Activated B cell treated with CpG ODN at 0.5 μM for 24 hours (primary cell): ENCODE measurements at places on chromosomes 16 and 17. TPM values are rescaled to one million over a fixed set of nuclear protein-coding genes. Genes with fewer than 3 reads are reported as not detected.
A peak's percentile ranks its signal among the peaks of the same experiment; 100 is the strongest.

GRCh38 chr16:84088695-84089395 lies 27.9 kb downstream of the MBTPS1 start:
- H3K4me3 ChIP-seq = no peak overlapping the region
- H3K27ac ChIP-seq = peak overlapping the region; percentile 57
- H3K27me3 ChIP-seq = no peaks in the 10 kb centered on the region
- peaks cover 45% of the 10 kb centered on the region for H3K4me1 ChIP-seq

Gene TP53TG3C
- not detected in 2 replicates for total RNA-seq

GRCh38 chr16:20969386-20969785 lies 68.8 kb downstream of the LYRM1 start:
- no peak for DNase-seq
- H3K4me1 ChIP-seq = no peaks in the 10 kb centered on the region
- no peaks in the 10 kb centered on the region for H3K27me3 ChIP-seq
- no peaks in the 10 kb centered on the region for H3K36me3 ChIP-seq
- no peak overlapping the region for H3K4me3 ChIP-seq

Gene SPECC1
- 7.5 and 11.5 TPM in 2 replicates for total RNA-seq

Gene TP53TG3D
- not detected in 2 replicates for total RNA-seq

DNA sequence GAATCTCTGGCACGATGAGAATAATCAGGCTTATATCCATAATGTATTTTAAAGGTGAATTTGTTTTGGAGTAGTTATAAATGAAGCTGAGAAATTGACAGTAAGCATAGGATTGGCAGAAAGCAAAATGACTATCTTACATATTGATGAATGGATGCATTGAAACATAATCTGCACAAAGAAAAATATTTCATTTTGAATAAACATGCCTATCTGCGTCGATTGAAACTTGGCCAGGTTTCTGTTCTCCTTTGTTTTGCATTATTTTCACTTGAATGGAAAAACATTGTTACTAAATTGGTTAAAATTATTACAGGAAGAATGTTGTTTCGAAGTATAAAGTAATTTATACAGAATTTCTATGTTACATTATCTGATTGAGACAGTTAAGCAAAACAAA lies 128.2 kb downstream of the USP22 start:
- no peak overlapping the region for H3K27ac ChIP-seq
- H3K4me1 ChIP-seq = peaks cover 11% of the 10 kb centered on the region
- peaks cover 3% of the 10 kb centered on the region for H3K27me3 ChIP-seq
- no peak for DNase-seq
- H3K4me3 ChIP-seq = no peak overlapping the region
- H3K36me3 ChIP-seq = no peaks in the 10 kb centered on the region

Gene KAT7
- 95.0 and 95.8 TPM in 2 replicates for total RNA-seq

DNA sequence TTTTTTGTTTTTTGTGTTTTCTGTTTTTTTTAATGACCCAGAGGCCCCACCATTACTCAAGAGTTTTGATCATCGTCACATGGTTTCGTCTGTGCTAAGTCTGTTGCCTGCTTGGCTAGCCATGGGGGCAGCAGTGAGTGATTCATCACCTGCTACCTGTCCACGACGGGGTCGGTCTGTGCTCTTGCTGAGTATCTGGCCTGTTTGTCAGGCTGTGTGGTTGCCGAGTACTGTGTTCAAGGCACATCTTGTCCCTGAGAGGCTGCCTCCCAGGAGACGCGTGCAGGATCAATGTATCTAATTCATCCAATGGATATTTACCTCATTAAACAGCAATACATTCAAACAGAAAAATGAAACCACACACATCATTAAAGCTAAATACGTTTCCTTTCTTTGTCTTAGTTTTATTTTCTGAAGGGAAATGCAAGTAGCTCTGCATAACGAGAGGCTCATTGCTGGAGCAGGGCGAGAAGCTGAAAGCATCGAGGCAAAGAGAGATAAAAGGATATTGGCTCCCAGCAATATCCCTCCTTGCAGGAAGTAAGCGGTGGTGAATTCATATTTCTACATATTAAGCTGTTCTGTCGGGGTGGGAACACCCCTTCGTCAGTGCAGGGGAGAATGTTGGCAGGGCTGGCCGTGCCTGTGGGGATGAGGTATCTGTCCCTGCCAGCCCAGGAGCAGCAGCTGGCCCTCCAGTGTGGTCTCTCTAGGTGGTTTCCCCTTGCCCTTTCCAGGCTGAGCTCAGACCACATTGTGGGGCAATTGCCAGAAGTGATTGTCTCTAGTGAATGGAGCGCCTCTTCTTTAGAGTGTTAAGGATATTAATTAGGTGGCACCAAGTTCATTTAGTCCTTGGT lies 166.2 kb upstream of the ASIC2 start:
- H3K27me3 ChIP-seq = peaks cover 8% of the 10 kb centered on the region
- no peak overlapping the region for H3K27ac ChIP-seq
- H3K4me1 ChIP-seq = no peaks in the 10 kb centered on the region
- no peak overlapping the region for H3K4me3 ChIP-seq

Gene CCDC137
- total RNA-seq = 34.7 and 41.3 TPM in 2 replicates

Gene MGAT5B
- 5.6 and 7.4 TPM in 2 replicates for total RNA-seq

- peaks cover 45% of the 10 kb centered on the region for H3K27me3 ChIP-seq
- H3K36me3 ChIP-seq = no peaks in the 10 kb centered on the region
- no peak within 1 kb of the TSS for H3K27ac ChIP-seq
Measured at GRCh38 chr16:56589141-56590039, at the start of gene MT3. Gene MT3, plus strand, starts transcription at chr16:56589528. Its CDS starts 63 bp downstream, at chr16:56589591.
